ENCODE measurements at places on chromosomes 6 and 20.

- no peak for DNase-seq
Measured at GRCh38 chr6:142537612-142538478, 236.0 kb downstream of the ADGRG6 start.

DNA sequence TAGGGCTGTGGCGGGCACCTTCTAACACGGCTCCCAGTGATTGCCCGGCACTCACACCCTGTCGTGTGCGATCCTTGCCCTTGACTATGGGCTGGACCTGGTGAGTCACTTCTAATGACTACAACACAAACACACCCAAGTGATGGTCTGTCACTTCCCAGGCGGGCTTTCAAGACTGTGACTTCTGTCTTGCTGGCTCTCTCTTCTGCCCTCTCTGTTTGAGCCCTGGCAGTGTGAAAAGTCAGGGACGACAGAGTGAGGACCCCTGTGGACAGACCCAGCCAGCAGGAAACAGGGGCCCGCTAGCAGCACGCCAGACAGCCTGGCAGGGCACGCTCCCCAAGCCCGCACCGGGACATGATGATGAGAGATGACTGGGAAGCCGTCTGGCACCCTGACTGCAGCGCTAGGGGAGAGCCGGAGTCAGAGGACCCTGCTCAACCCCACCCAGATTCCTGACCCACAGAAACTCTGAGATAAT lies 43.0 kb downstream of the KIF16B start:
- no peak for DNase-seq

GRCh38 chr6:154363821-154364220 lies 7.2 kb upstream of the IPCEF1 start:
- no peak for DNase-seq

- DNase-seq = no peak
Measured at GRCh38 chr6:73796881-73797280, 100.9 kb downstream of the CD109 start.

GRCh38 chr6:157493576-157493975 lies 112.6 kb downstream of the ZDHHC14 start:
- no peak for DNase-seq

Data from effector memory CD4-positive, alpha-beta T cell (primary cell).